ENCODE measurements at places on chromosomes 1 and 21.

GRCh38 chr1:47229886-47230691 lies 1.9 kb downstream of the TAL1 start:
- no peak for DNase-seq
- peak overlapping the region; percentile 68 for H3K4me3 ChIP-seq
- no peaks in the 10 kb centered on the region for H3K36me3 ChIP-seq
- H3K27ac ChIP-seq = peak overlapping the region; percentile 91
- peaks cover 76% of the 10 kb centered on the region for H3K4me1 ChIP-seq

DNA sequence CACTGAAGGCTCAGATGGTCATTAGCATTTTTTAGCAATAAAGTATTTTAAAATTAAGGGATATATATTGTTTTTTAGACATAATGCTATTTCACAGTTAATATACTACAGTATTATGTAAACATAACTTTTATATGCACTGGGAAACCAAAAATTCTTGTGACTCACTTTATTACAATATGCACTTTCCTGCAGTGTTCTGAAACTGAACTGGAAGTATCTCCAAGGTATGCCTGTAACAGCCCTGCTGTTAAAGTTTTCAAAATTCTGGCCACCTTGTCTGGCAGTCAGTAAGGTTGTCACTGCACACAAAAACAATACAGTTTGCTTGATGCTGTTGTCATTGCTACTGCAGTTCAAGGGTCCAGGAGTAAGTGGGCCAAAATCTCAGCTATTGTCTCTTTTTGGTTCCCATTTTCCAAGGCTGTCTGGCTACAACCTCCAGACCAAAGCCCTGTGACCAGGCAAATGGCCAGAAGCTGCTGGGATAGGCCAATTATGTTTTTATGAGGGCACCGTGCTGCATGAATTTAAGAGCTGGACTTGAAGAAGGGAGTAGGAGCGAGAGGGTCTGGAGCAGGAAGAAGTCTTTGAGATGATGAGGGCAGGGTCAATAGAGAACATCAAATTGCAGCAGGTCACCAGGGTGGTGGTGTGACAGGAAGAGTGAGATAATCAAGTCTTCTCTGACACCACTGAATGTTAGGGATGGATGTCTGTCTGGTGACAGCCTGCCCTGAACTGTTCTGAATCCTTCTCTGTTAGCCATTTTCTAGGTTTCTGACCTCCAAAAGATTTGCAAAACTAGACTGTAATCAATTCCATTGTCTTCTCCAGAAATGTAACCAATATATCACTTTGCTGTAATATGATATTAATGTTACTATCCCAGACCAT lies 82.3 kb upstream of the CACHD1 start:
- no peak overlapping the region for H3K27ac ChIP-seq
- H3K36me3 ChIP-seq = no peaks in the 10 kb centered on the region
- no peaks in the 10 kb centered on the region for H3K27me3 ChIP-seq
- no peaks in the 10 kb centered on the region for H3K4me1 ChIP-seq

DNA sequence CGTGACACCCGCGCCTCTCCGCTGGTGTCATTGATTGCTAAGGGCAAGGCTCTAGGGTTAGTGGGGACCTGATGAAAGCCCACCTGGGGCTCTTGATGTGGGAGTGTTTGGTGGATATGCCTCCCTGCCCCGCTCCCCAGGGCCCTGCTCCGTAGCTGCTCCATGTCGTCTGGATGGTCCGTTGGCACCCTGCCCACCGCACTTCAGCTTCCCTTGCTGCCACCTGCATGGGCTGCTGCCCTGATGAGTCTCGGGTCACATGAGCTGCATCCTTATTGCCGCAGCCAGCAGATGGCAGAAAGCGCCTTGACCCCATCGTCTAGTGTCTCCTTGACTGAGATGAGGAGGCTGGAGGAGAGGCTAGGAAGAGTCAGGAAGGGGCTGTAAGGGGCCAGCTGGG lies 439.4 kb downstream of the CAMTA1 start:
- no peaks in the 10 kb centered on the region for H3K36me3 ChIP-seq
- no peak for DNase-seq
- no peak overlapping the region for H3K27ac ChIP-seq
- no peak overlapping the region for H3K4me3 ChIP-seq

DNA sequence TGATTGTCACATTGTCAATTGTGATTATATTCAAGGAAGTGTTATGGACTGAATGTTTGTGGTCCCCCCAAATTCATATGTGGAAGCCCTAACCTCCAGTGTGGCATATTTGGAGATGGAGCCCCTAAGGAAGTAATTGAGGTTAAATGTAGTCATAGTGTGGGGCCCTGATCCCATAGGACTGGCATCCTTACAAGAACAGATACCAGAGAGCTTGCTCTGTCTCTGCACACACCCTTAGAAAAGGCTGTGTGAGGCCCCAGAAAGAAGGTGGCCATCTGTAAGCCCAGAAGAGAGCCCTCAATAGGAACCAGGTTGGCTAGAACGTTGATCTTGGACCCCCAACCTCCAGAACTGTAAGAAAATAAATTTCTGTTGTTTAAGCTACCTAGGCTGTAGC lies 28.1 kb downstream of the VANGL1 start:
- H3K4me1 ChIP-seq = peaks cover 83% of the 10 kb centered on the region
- H3K27ac ChIP-seq = no peak overlapping the region
- no peak overlapping the region for H3K4me3 ChIP-seq
- peaks cover 23% of the 10 kb centered on the region for H3K36me3 ChIP-seq
- no peaks in the 10 kb centered on the region for H3K27me3 ChIP-seq

DNA sequence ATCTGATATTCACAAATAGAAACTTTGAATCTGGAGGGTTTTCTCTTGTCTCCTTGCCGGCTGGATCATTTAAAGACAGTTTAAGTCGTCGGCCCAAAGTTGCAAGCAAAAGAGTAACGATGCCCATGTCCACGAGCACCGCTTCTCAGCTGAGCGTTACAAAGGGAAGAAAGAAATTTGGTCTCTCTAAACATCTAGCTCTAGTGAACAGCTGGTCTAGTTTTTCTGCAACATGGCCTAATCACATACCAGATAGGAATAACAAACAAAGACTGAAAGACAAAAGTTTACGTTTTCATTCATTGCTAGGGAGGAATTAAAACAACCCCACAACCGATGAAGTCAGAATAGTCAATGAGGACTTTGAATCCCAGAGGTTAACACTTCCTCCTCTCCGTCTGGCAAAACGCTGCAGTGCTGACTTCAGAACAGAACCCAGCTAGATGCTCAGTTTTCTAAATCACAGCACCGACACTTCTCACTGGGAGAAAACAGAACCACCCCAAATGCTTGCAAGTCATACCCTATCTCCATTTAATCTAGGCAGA lies 69.4 kb downstream of the NTPCR start:
- no peaks in the 10 kb centered on the region for H3K27me3 ChIP-seq
- no peak for DNase-seq
- H3K27ac ChIP-seq = no peak overlapping the region
- H3K4me3 ChIP-seq = no peak overlapping the region
- no peaks in the 10 kb centered on the region for H3K36me3 ChIP-seq

Data from left ventricle myocardium inferior (tissue), 1 donor.